Central memory CD8-positive, alpha-beta T cell (primary cell): ENCODE measurements at places on chromosomes 16 and 17.

GRCh38 chr17:49486012-49486641, 9.0 kb upstream of the NGFR start:
- DNase-seq, result no peak
- peaks cover 84% of the 10 kb centered on the region for H3K27me3 ChIP-seq
- no peaks in the 10 kb centered on the region for H3K36me3 ChIP-seq
- no peak overlapping the region for H3K27ac ChIP-seq
- no peak overlapping the region for H3K4me3 ChIP-seq
- peaks cover 4% of the 10 kb centered on the region for H3K4me1 ChIP-seq

GRCh38 chr16:81437865-81438264, 6.7 kb upstream of the CMIP start:
- peak overlapping the region; percentile 77 for H3K27ac ChIP-seq
- no peak for DNase-seq
- no peak overlapping the region for H3K4me3 ChIP-seq
- no peaks in the 10 kb centered on the region for H3K27me3 ChIP-seq

GRCh38 chr17:67999291-67999911, 3.1 kb upstream of the C17orf58 start:
- no peak for DNase-seq
- H3K27me3 ChIP-seq, result peaks cover 20% of the 10 kb centered on the region
- peaks cover 23% of the 10 kb centered on the region for H3K4me1 ChIP-seq
- no peak overlapping the region for H3K27ac ChIP-seq

GRCh38 chr16:24288516-24288915, 32.4 kb downstream of the CACNG3 start:
- no peaks in the 10 kb centered on the region for H3K36me3 ChIP-seq
- H3K27me3 ChIP-seq, result peaks cover 51% of the 10 kb centered on the region
- no peak overlapping the region for H3K4me3 ChIP-seq
- DNase-seq, result no peak
- H3K4me1 ChIP-seq, result no peaks in the 10 kb centered on the region

DNA sequence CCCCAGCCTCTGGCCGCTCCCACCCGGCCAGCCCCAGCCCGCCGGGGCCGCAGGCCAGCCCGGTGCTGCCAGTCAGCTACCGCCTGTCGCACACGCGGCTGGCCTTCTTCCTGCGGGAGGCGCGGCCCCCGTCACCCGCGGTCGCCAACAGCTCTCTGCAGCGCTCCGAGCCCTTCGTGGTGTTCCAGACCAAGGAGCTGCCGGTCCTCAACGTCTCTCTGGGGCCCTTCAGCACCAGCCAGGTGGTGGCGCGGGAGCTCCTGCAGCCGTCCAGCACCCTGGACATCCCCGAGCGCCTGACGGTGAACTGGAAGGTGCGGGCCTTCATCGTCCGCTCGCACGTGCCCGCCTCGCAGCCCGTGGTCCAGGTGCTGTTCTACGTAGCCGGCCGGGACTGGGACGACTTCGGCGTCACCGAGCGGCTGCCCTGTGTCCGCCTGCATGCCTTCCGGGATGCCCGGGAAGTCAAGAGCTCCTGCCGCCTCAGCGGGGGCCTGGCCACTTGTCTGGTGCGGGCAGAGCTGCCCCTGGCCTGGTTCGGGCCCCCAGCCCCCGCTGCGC, 46.8 kb downstream of the TMEM132E start:
- H3K27ac ChIP-seq, result no peak overlapping the region
- peaks cover 88% of the 10 kb centered on the region for H3K27me3 ChIP-seq
- no peak for DNase-seq

- peaks cover 25% of the 10 kb centered on the region for H3K4me1 ChIP-seq
- peaks cover 49% of the 10 kb centered on the region for H3K36me3 ChIP-seq
- no peak overlapping the region for H3K4me3 ChIP-seq
- no peak for DNase-seq
- no peak overlapping the region for H3K27ac ChIP-seq
Observed at GRCh38 chr17:67636312-67636711, 81.4 kb upstream of the NOL11 start.

DNA sequence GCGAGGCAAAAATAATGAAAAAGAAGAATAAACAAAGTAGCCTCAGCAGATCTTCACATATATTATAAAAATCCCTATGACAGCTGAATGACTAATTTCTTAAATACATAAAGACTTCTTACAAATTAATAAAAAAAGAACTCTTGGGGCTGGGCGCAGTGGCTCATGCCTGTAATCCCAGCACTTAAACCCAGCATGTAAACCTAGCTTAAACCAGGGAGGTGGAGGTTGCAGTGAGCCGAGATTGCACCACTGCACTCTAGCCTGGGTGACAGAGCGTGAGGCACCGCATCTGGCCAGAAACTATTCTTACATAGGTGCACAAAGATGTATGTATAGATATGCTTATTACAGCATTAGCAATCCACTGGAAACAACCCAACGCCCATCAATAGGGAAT, 27.7 kb downstream of the C17orf100 start:
- peaks cover 2% of the 10 kb centered on the region for H3K36me3 ChIP-seq
- no peak for DNase-seq
- no peak overlapping the region for H3K4me3 ChIP-seq
- peaks cover 57% of the 10 kb centered on the region for H3K27me3 ChIP-seq
- H3K4me1 ChIP-seq, result peaks cover 12% of the 10 kb centered on the region
- H3K27ac ChIP-seq, result no peak overlapping the region

- H3K4me1 ChIP-seq, result peaks cover 6% of the 10 kb centered on the region
- H3K27ac ChIP-seq, result no peak overlapping the region
- no peaks in the 10 kb centered on the region for H3K27me3 ChIP-seq
- no peak overlapping the region for H3K4me3 ChIP-seq
Observed at GRCh38 chr16:84559311-84559932, 55.0 kb upstream of the MEAK7 start.

DNA sequence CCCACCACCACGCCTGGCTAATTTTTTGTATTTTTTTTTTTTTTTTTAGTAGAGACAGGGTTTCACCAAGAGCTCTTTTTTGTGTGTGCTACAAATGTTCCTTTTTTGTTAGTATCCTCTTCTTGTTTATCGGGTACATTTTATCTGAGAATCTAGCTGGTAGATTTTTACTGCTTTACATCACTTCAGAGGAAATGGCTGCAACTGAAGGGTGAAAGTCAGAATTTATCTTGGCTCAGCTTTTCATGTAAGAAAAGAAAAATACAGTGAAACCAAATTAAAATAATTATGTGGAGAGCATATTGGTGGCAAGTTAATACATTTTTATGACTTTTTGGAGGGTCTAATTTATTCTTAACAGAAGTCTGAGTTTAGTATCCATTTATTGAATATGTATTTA, 26.0 kb downstream of the CBFB start:
- H3K4me1 ChIP-seq, result peaks cover 48% of the 10 kb centered on the region
- H3K36me3 ChIP-seq, result peaks cover 15% of the 10 kb centered on the region
- H3K27ac ChIP-seq, result peak overlapping the region; percentile 93
- H3K4me3 ChIP-seq, result peak overlapping the region; percentile 80
- no peaks in the 10 kb centered on the region for H3K27me3 ChIP-seq

- no peak overlapping the region for H3K27ac ChIP-seq
- H3K27me3 ChIP-seq, result peaks cover 74% of the 10 kb centered on the region
- H3K4me1 ChIP-seq, result peaks cover 11% of the 10 kb centered on the region
- no peak for DNase-seq
- peaks cover 1% of the 10 kb centered on the region for H3K36me3 ChIP-seq
Observed at GRCh38 chr17:44830359-44831288, 537 bp upstream of the GJC1 start.

GRCh38 chr17:82937411-82938371, 97.9 kb upstream of the ZNF750 start:
- H3K4me1 ChIP-seq, result no peaks in the 10 kb centered on the region
- H3K27ac ChIP-seq, result no peak overlapping the region
- no peak for DNase-seq
- no peak overlapping the region for H3K4me3 ChIP-seq
- H3K27me3 ChIP-seq, result no peaks in the 10 kb centered on the region
- H3K36me3 ChIP-seq, result peaks cover 48% of the 10 kb centered on the region

GRCh38 chr16:53974484-53975080, 270.6 kb downstream of the FTO start:
- no peaks in the 10 kb centered on the region for H3K4me1 ChIP-seq
- H3K36me3 ChIP-seq, result peaks cover 2% of the 10 kb centered on the region
- no peak overlapping the region for H3K4me3 ChIP-seq

DNA sequence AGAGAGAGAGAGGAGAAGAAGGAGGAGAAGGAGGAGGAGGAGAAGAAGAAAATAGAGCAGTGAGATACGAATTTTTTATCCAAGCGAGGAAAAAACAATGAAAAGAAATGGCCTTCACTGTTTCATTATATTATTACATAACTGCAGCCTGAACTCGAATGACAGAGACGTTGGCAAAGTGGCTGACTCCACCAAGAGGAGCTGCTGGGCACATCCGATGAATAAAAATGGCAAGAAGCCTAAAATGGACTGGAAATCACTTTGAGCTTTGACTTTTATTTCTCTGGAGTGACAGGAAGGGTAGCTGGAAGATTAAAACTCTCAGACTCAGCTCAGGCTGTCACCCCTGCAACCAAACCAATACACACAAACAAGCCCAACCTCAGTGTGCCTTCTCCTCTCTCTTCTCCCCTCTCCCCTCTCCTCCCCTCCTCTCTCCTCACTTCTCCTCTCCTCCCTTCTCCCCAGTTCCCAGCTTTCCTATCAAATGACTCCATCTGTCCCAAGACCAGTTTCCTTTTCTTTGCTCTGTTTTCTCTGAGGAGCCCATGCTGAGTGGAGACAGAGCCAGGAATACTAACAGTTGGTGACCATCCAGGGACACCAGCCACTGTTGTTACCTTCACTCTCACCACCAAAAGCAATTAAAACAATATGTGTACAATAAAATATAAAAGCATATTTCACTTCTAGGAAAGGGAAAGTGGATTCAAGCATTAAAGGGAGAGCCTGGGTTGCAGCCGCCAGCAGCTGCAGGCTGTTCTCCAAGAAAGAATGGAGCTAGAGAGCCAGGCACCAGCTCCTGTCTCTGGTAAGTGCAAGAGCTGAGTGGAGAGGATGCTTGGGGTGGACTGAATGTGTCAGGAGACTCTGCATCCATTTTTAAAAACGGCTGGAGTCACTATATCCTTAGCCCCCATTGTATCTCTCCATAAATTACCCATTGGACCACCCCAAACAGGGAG, 51.2 kb downstream of the SOX9 start:
- H3K4me3 ChIP-seq, result no peak overlapping the region
- no peak for DNase-seq
- H3K27ac ChIP-seq, result no peak overlapping the region

GRCh38 chr17:1244606-1245012, 25.6 kb upstream of the BHLHA9 start:
- H3K4me1 ChIP-seq, result peaks cover 8% of the 10 kb centered on the region
- H3K27me3 ChIP-seq, result peaks cover 26% of the 10 kb centered on the region
- peaks cover 3% of the 10 kb centered on the region for H3K36me3 ChIP-seq
- H3K27ac ChIP-seq, result no peak overlapping the region
- DNase-seq, result no peak
- no peak overlapping the region for H3K4me3 ChIP-seq

DNA sequence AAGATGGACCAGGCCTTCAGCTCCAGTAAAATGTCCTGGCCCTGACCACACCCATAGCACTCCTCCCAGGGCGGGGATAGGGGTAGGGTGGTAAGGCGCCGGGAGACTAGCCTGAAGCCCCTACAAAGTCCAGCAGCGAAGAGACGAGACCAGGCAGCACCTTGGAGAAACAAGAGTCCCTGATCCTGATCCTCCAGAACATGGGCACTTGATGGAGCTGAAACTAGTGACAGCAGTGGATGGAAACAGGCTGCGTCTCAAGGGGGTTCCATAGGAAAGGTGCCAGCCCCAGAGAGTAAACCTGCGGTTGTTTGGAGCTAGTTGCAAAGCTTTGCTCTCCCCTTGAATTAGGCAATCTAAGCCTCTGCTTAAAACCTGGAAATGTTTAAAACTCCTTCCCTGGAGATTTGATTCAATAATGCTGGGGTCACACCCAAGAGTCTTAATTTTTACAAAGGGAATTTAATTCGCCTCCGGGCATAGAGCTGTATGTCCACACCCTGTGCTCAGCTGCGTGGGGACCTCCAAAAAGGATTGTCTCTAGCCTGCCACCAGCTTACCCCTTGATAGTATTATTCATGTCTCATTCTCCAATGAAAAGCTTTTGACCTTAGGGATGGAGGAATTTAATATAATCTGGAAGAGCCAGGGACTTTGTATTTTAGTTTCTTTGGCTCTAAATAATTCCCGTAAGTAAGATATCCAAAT, 258.6 kb downstream of the PMP22 start:
- peaks cover 11% of the 10 kb centered on the region for H3K27me3 ChIP-seq
- no peak overlapping the region for H3K4me3 ChIP-seq
- H3K4me1 ChIP-seq, result no peaks in the 10 kb centered on the region
- DNase-seq, result no peak
- H3K36me3 ChIP-seq, result no peaks in the 10 kb centered on the region

DNA sequence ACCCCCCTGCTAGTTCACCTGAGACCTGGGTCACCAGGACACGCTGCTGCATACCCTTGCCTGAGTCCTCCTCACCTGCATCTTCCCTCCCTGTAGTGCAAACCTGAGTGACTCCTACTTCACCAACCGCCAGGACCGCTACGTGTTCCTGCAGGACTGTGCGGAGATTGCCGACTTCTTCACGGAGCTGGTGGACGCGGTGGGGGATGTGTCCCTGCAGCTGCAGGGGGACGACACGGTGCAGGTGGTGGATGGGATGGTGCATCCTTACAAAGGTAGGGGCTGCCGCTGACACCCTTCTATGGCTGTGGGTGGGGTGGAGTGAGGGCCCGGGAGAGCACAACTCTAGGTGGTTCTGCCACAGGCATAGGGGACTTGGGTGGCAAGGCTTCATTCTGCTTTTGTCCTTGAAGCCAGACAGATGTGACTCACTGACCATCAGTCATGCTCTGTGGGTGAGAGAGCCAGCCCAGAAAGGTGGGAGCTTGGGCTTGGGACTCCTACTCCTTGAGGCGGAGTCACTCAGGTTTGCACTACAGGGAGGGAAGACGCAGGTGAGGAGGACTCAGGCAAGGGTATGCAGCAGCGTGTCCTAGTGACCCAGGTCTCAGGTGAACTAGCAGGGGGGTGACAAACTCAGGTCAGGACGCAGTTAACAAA, 22.3 kb downstream of the PGS1 start:
- peaks cover 66% of the 10 kb centered on the region for H3K36me3 ChIP-seq
- H3K4me3 ChIP-seq, result no peak overlapping the region
- no peaks in the 10 kb centered on the region for H3K27me3 ChIP-seq
- H3K27ac ChIP-seq, result no peak overlapping the region

DNA sequence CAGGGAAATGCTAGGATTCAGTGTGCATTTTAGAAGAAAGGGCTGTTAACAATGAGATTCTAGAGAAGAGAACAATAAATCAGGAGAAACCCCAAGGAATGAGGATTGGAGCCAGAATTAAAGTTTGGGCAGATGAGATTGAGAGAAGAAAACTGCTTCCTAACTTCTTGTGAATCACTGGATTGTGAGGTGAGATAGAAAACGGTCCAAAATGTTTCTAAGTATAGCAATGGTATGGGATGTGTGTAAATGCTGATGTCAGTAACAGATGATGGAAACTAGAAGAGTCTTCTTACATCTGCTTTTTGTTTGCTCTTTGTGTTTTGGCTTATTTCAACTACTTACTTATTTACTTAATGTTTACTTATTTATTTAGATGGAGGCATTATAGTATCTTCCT, 123.0 kb downstream of the KCNJ2 start:
- H3K27ac ChIP-seq, result no peak overlapping the region
- no peaks in the 10 kb centered on the region for H3K4me1 ChIP-seq
- no peak for DNase-seq
